RWPE1 (cell line): ENCODE measurements at places on chromosomes 12 and 14.
A peak's percentile ranks its signal among the peaks of the same experiment; 100 is the strongest.

GRCh38 chr14:96270565-96271420 is 14.8 kb downstream of the BDKRB1 start:
- no peak for DNase-seq

DNA sequence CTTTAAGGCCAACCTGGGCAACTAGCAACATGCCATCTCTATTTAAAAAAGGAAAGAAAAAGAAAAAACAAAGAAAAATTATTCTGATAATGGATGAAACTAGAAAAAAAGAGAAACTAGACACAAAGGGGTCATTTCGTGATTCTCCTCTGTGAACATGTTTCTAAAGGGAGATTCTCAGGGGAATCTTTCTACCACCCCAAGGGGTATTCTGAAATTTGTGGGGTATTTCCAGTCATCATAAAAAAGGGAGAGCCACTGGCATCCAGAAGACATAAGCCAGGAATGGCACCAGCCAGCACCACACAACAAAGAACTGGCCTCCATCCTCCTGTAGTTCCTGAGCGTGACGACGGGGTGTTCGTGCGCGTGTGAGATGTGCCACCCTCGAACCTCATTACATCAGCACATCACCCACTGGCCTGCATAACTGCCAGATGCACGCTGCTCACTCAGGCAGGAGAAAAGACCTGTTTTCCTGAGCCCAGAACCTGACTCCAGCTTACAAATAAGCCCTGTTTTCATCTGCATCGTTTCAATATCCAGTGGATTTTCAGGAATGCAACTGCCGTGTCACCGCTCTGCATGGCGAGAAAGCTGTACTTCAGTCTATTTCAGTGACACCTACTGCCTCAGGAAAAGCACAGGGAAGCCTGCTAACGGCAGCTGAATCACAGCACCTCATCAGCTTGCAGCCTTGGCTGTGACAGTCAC is 23.9 kb downstream of the STX2 start:
- no peak for DNase-seq

DNA sequence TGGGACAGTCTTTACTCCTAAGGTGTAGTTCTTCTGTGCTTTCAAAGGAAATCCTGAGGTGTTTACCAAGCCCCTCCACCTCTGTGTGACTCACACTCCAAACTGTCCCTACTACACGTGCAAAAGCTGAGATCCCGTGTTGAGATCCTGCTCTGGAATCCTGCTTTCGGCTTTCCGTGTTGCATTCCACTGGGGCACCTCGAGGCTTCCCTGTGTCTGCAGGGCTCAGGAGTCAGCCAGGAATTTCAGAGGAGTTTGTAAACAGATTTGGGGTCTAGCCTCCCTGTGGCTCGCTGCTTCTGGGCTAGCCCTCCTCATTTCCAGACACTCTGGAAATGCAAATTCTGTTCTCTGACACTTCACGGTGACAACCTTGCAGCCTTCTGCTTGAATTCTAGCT is 48.4 kb downstream of the CACNA2D4 start:
- DNase-seq = no peak

GRCh38 chr14:92316937-92317336 is 6.0 kb upstream of the SLC24A4 start:
- peak; percentile 55 for DNase-seq

DNA sequence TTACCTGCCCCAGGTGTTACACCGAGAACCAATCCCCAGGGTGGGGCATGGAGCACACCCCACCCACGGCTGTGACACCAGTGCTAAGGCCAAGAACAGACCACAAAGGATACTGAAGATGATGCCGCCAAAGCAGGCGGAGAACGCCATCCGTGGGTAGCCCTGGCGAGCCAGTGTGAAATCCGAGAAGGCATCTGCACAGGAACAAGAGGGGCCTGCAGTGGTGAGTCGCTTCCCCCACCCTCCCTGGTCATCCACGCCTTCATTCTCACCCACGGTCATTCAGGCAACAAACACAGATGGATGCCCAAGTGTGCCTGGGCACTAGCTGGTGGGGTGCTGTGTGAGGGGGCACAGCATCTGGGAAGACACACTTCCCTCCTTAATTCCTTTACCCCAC is 28.5 kb downstream of the SLC8B1 start:
- DNase-seq = no peak

- DNase-seq = no peak
These were observed 307.5 kb downstream of the EMP1 start for GRCh38 chr12:13504074-13504473.

GRCh38 chr12:116922194-116922897 is 11.6 kb downstream of the FBXW8 start:
- no peak for DNase-seq

DNA sequence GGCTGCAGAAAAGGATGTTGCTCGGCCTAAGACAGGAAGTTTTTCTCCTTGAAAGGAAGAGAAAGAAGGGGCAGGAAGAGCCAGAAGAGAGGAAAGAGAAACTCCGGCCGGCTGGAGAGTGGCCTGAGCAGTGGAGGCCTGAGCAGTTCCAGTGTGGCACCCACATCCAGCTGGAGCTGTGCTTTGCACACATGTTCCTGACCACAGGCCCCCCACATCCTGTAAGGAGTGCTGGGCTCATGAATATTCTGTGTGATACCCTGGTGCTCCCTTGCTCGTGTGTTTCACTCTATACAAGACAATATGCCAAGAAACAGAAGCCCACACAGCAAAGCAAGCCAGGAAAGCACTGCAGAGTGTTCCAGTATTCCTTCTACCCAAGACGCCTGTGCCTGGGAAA is 27.1 kb downstream of the POLE start:
- no peak for DNase-seq

- no peak for DNase-seq
These were observed 30.4 kb downstream of the MANSC1 start for GRCh38 chr12:12319451-12320183.

DNA sequence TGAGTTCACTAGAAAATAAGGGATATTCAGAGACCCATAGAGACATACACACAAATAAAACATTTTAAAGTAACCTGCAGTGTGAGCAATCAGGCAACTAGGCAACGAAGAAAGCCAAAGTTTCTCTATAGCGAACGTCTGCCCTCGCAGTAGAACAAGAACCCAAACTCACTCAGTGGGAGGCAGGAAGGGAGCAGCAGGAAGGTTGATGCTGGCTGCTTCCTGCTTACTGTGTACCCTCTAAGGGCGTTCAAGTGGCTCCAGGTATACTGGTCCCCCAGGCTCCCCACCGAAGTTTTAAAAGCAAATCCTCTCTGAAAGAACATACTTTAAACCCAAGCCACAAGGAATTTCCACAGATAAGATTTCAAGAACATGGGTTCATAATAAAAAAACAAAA is 249.3 kb downstream of the FOXN3 start:
- DNase-seq = no peak

DNA sequence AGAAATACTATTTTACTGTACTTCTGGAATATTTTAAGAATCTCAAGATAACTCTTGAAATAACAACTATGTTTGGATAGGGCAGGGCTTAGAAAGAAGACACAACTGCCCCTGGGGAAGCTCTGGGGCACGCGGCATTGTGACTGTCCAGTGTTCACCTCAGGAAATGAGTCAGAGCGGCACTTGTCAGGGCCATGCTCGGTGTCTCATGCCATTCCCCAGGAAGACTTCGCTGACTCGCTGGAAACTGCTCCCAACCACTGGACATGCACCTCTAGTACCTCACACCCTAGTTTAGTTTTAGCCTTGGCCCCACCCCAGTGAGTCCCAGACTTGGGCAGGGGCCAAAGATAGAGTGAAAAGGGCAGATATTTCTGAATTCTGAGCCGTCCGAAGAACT is 192.0 kb downstream of the TTC7B start:
- peak; percentile 72 for DNase-seq

DNA sequence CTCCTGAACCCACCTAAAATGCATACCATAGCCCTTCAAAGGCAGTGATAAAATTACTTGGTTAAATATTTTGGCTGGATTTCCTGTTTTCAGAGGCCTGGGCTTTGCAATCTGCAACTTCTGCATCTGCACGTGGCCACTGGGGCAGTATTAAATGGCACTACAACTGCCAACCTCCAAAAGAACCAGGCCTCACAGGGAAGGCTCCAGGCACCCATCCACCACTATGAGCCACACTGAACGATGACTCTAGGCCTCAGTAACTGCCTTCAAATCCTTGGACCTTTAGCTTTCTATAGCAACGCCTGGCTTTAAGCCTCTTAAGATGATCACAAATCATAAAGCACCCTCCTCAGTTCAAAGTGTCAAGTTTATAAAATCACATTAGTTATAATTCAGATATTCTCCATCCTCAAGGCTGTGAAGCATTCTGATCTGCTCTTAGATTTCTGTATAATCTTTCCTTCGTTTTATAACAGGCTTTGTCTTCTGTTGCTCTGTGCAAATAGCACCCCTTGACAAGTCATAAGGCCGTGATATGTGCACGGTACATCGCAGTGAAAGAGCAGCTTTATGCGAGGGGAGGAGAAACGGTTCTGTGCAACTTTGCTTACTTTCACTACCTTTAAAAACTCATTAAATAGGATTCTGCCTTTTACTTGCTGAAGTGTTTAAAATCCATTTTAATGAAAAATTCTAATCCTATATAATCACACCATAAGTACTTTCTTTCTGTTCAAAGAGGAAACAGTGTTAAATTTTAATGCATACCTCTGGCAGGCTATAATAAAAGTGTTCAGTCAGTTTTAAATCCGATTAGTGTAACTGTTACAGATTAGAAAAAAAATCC is 196.4 kb upstream of the G2E3 start:
- DNase-seq = no peak

DNA sequence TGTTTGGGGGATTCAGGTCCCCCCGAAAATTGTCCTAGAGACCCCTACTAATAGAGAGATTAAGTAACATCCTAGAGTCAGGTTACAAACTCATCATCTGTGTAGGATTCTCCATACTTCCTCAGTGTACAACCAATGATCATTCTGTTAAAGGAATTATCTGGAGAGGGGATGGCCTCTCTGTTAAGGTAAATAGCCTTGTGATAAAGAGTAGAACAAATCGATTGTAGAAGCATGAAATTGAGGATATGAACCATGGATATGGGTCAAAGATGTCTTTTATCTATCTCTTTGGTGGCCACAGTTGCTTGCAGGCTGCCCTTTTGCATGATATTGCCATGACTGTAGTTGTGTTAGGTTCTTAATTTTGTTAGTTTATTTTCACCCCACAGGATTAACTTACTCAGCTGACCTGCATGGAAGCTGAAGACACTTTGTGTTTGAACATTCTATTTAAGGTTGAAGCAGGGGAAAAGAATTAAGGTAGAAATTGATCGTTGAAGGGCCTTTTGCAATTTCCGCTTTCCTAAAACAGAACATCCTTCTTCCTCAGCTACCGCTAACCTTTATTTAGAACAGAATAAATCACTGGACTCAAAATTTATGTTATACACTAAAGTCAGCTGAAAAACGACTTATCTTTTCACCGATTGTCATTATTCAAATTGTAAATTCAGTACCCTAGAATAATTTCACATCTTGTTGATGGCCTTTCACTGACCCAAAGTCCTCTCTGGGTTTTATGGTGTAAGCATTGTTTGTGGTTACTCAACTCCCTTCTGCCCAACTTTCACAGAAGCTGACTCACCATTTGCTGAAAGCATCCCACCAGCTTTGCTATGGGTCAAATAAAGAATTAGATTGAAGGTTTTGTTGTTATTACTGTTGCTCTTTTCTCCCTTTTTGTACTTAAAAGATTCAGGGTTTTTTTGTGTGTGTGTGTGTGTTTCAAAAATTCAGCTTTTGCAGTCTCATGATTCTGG is 52.3 kb downstream of the IRAK3 start:
- DNase-seq = peak; percentile 39

DNA sequence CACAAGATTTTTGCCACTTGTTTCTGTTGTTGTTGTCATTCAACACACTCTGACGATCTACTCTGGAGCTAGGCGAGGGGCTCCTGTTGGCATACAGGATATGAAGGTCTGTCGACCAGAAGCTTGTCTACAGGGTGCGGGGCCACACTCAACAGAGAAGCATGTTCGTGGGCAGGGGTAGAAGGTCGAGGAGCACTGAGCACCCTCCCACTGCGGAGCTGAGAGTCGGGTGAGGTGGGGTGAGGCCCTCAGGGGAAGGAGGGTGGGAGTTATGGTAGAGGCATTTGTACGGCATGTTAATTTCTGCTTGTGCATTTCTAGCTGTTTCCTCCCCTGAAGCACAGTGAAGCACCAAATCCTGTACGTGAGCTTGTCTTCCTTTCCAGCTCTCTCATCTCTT is 115.1 kb downstream of the PRMT8 start:
- DNase-seq = no peak

DNA sequence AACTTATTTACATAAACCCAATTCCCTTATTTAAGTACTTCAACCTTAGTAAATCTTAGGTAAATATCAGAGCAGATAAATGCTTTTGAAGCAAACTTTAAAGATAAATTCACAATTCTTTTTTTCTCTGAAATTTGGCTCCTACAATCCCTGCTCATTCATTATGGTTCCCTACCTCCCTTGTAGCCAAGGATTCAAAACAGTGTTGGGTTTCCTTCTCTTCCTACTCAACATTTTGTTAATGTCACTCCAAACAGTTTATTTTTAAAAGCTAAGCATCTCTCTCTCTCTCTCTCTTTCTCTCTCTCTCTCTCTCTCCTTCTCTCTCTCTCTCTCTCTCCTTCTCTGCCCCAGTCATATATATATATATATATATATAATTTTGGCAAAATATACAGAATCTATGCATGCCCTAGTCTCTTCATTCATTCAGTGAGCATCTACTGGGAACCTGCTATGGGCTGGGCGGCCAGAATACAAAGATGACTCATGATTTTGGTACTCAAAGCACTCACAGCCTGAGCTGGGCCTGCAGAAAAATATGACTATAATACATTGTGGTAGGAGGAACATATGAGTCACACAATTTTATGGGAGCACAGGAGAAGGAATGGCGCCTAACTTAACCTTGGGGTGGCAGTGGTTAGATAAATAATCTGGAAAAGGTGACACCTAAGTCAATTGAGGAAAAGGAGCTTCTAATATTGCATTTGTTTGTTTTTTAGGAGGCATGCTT is 123.7 kb upstream of the DHRS4 start:
- peak; percentile 88 for DNase-seq

DNA sequence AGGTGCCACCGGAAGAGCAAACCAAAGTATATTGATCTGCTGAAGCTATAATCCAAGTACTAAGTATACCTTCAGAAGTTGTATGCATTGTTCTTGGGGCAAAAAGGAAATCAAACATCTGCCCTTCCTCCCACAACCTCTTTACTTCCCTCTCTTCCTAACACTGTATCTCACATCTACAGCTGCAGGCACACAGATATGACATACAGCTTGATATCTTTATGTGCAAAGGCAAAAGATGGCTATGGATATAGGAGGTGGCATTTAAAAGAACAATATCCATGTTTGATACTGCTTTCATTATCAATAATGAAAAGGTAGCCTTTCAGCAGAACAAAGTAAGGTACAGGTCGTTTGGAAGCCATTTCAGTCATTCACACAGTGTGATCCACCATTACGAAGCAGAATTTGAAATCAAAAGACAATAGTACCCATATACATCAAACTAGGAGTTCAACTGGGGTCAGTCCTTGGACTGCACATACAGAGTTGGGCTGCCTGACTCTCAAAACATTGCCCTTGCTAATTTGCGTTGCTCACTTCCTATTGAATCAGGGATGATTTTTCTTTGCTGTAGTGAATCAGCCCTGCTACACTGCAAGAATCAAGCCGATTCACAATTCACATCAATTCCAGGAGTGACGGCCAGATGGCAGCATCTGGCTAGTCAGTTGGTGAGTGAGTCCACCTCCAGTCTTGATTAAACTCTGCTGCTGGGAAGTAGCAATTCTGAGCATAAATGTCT is 8.9 kb downstream of the ANG start:
- no peak for DNase-seq

- DNase-seq = no peak
These were observed 22.3 kb downstream of the ATG14 start for GRCh38 chr14:55389330-55389729.
